Choroid plexus epithelial cell (primary cell): ENCODE measurements at places on chromosomes 12 and 14.

DNA sequence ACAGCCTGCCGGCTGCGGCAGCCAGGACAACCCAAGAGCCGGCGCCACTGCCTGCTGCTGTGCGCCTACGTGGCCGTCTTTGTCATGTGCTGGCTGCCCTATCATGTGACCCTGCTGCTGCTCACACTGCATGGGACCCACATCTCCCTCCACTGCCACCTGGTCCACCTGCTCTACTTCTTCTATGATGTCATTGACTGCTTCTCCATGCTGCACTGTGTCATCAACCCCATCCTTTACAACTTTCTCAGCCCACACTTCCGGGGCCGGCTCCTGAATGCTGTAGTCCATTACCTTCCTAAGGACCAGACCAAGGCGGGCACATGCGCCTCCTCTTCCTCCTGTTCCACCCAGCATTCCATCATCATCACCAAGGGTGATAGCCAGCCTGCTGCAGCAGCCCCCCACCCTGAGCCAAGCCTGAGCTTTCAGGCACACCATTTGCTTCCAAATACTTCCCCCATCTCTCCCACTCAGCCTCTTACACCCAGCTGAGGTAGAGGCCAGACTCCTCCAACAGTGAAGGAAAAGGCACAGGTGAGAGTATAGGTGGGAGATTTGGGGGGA is 10.3 kb downstream of the ZBTB39 start:
- DNase-seq, result no peak

- DNase-seq, result peak; percentile 78
These were observed 78.6 kb upstream of the TBX3 start for GRCh38 chr12:114762490-114763110.

GRCh38 chr14:58712357-58712756 is 74.6 kb downstream of the DACT1 start:
- peak; percentile 41 for DNase-seq

DNA sequence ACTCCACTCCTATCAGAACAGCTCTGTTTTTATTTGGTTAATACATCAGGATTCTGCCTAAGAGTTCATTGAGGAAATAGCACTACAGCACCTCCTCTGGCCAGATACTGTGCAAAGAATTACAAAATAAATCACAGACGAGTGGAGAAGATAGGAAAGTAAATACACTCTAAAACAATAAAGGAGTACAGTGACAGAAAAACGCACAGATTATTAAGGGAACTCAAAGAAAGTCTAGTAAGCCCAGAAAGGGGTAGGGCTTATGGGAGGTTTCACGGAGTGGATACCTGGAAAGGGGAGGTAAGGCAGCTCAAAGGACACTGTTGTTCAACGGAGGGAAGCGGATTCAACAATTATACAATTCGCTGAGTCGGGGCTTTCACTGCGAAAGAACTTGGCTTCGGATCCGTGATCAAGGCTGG is 5.5 kb downstream of the OR10AD1 start:
- peak; percentile 69 for DNase-seq

- DNase-seq, result no peak
These were observed 32.8 kb downstream of the DUSP16 start for GRCh38 chr12:12529783-12530421.

- no peak for DNase-seq
These were observed 21.7 kb downstream of the NEUROD4 start for GRCh38 chr12:55041345-55042055.

- peak; percentile 99 for DNase-seq
These were observed 192.6 kb upstream of the HMGA2 start for GRCh38 chr12:65631621-65632111.

GRCh38 chr12:76636121-76636692 is 76.6 kb upstream of the OSBPL8 start:
- peak; percentile 59 for DNase-seq

- peak; percentile 56 for DNase-seq
These were observed 270.9 kb downstream of the C12orf50 start for GRCh38 chr12:87758271-87758670.

DNA sequence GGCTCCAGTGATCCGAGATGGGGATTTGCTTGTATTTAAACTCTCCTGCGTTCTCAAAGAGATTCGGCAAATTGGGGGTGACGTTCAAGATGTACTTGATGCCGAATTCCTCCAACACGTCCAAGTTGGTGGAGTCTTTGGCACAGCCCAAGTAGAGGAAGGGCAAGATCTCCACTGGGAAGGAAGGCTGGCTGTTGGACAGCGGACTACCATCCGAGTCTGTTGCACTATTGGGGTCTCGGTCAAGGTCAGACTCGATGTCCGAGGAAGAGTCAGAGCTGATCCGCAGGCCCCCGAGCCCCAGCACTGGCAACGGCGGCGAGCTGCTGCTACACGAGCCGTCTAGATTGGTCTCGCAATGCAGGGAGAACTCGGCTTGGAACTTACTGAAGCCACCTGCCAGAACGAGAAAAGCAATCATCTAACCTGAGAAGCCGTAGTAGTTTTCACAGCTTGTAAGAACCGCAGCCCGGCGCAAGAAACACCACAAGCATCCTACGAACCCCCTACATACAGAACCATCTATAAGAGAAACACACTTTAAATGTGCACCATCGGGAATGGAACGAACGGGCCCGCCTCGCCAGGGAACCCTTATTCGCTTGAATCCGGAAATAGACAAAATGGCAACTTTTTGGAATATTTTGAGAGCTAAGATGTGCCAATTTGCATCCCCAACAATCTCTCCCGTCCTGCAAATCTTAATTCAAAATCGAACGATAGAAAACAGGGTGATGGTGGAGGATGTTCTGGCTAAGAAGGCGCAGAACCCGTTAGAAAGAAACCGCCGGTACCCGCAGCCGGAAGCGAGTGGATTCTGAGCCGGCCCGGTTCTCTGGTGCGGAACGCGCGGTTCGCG is 1.4 kb downstream of the DUSP6 start:
- DNase-seq, result peak; percentile 50

DNA sequence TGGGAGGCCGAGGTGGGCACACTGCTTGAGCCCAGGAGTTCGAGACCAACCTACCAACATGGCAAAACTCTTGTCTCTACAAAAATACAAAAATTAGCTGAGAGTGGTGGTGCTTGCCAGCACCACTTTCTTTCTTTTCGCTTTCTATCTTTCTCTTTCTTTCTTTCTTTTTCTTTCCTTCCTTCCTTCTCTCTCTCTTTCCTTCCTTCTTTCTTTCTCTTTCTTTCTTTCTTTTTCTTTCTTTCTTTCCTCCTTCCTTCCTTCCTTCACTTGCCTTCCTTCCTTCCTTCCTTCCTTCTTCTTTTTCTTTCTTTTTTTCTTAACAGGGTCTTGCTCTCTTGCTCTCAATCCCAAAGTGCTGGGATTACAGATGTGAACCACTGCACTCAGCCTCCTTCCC is 66.8 kb downstream of the HSD17B6 start:
- DNase-seq, result no peak

GRCh38 chr14:38137005-38137404 is 70.7 kb upstream of the SSTR1 start:
- DNase-seq, result peak; percentile 54

DNA sequence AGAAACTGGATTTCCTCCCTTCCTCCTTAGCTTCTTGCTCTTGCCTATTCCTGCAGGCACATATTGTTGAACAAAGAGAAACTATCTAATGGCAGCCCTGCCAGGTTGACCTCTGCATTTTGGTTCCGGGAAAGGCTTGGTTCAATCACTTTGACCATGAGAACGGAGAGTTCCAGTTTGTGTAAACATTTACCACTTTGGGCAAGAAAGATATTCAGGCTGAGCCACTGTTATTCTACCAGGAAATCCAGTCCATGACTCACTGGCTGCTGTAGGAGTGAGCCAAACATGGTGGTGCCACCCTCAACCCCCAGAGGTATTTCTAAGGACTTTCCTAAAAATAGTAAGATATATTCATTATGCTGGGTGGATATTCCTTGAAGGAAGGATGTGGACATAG is 242.2 kb upstream of the OR4E1 start:
- peak; percentile 11 for DNase-seq

DNA sequence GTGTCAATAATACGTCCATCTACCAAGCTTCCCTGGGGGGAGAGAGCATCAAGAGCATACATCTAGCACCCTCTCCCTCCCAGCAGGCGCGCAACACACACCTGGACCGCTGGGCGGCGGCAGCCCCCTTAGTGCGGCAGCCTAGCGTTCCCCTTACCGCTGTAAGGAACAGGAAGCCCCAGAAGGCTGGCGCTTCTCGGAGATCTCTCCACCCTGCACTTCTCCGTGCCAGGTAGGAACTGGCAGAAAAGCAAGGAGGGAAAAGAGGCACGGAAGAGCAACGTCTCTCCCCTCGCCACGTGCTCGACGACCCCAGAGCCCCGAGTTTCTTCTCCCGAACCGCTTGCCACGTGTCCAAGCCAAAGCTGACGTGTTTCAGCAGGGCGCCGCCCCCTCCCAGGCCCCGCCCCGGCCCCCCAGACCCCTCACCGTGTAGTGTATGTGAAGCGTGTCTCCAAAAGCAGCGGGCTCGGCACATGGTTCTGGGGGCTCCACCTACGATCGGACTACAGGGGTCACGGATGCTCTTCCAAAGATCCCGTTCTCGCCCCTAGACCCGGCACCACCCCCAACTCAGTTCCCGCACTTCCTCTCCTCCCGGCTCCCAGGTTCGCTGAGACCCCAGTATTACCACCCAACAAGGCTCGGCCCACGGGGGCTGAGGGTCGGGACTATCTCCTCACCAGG is 532 bp downstream of the FKBP11 start:
- peak; percentile 61 for DNase-seq

- DNase-seq, result peak; percentile 37
These were observed 201.2 kb downstream of the SYNE2 start for GRCh38 chr14:64053694-64054669.

DNA sequence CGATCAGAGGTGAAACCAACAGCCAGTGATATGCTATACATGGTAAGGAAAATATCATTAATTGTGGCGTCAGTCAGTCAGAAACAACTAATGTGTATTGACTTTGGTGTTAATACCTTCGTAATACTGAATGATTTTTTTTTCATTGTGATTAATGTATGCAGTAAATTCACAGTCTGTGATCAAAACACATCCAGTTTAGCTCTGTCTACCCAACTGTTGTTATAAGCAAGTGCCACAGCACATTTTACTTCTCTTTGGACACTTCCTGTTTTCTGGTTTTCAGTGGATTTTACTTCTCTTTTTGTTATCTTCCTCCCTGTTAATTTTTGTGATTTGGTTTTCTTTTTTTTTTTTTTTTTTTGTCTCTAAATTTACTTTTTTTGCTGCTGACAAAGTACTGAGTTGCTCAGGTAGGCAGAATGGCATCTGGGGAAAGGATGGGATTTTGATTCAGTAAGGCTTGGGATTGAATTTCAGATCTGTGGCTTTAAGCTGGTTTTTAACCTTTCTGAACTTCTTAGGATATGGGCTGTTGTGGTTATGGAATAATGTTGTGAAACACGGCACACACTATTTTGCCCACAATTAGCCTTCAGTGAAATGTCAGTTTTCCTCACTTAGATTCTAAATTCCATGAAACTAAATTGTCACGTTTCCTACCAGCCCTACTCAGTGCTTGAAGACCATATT is 604 bp downstream of the GLIPR1 start:
- peak; percentile 45 for DNase-seq

- no peak for DNase-seq
These were observed 238.9 kb downstream of the PHLDA1 start for GRCh38 chr12:75792687-75793086.

DNA sequence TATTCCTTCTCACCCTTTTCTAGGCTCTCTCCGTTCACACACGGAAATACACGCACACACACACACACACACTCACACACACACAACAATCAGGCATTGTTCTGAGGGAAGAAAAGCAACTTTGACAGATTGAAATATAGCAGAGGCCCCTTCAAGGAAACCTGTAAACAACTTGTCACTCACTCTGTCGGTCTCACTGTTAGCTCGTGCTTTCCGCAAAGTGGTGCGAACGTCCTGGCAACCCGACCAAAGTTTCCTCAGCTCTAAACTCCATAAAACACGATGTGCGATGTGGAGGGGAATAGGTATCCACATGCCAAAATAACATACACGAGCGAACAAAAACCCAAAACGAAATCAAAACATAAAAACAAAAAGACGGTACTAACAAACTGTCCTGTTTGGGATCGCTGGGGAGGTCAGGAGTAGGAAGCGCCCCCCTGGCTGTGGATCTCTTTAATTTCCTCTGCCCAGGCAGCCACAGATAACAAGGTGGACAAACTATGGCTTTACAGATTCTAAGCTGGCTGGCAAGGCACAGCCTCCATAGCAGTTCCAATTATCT is 822 bp upstream of the SOX5 start:
- DNase-seq, result peak; percentile 26

GRCh38 chr14:30082486-30082885 is 154.8 kb upstream of the PRKD1 start:
- no peak for DNase-seq

DNA sequence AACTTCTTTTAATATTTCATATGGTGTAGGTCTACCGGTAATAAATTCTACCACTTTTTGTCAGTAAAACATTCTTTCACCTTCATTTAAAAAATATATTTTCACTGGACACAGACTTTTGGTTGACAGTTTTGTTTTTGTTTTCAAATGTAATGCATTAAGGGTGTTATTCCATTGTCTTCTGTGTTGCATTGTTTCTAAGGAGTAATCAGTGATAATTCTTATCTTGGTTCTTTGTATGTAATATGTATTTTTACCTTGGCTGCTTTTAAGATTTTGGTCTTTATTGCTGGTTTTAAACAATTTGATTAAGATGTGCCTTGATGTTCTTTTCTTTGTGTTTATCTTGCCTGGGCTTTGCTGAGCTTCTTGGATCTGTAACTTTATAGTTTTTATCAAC is 4.1 kb downstream of the MAP1LC3B2 start:
- DNase-seq, result no peak

DNA sequence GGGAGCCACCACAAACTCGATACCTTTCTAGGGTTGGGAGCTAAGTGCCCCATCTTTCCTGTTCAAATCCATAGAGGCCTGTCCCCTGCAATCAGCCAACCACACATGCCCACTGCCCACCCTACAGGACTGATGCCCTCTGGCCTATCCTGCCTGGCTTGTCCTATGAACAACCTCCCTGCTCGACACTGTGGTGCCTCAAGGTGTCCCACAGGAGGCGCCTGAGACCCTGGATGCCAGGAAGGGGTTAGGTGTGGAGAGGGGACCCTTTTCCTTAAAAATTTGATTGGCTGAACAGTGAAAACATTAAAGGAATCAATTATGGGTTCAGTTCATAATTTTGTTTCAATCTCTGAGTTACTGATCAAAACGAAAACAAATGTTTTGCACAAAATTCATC is 97.3 kb upstream of the FZD10 start:
- no peak for DNase-seq

GRCh38 chr12:12779529-12779928 is 5.9 kb upstream of the APOLD1 start:
- DNase-seq, result peak; percentile 89

DNA sequence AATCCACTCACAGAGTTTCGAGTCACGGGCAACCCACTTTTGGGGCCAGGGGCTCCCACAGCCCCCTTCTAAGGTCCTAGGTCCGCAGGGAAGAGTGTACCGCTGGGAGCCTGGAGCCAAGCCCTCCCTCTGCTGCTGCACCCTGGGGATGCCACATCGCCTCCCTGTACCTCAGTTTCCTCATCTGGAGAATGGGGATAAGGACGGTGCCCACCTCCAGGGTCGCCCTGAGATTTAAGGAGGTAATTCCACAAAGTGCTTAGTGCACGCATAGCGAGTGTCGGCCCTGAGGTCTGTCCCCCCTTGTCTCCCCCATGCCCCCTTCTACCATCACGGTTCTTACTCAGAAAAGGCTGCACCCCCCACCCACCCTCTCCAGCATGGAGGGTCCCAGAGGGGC is 35.5 kb downstream of the NCOR2 start:
- DNase-seq, result no peak
